Stimulated activated CD8-positive, alpha-beta memory T cell treated with anti-CD3 and anti-CD28 coated beads, Interleukin-12 subunit alpha, Interleukin-12 subunit beta, amount 100 ng/mL, for 4 hours (primary cell): ENCODE measurements at places on chromosomes 7 and 10.

DNA sequence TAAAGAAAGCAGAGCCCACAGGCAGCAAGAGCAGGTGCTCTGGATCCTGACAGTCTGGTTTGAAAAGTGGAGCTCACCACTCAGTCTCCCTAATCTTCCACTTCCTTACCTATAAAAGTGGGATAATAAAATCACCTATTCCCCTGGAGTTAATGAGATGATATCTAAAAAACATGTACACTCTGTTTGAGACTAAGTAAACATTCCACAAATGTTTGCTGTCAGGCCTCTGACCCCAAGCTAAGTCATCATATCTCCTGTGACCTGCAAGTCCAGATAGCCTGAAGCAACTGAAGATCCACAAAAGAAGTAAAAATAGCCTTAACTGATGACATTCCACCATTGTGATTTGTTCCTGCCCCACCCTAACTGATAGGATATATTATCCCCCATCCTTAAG is 1324.5 kb downstream of the XPNPEP1 start:
- DNase-seq, result no peak

DNA sequence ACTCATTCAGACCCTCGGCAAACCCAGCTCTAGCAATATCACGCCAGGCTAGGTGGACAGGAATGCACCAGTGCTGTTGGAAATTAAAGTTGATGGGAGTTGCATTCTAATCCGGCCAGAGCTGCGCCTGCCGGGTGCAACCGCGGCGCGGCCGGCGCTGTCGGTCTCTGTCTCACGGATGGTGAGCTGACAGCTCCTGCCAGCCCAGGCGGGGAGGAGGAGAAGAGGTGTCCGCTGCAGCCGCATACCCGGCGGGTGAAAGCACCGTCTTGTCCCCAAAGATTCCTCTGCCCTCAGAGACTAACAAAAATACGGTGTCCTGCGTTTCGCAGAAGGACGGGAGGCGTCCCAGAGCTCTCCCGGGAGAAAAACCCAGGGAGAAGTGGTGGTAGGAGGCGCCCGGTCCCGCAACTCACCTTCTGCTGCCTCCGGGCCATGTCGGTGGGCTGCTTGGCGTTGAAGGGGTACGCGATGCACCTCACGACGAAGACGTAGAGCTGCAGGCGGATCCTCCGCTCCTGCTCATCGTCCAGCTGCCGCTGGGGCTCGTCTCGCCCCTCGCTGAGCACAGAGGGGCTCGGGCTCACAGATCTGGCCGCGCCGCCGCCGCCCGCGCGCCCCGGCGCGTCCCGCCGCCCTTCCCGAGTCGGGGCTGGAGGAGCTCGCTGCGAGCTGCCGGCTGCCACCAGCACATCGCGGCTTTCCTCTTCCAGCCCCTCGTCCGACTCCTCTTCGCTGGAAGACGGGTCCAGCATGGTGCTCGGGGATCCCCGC is 490 bp downstream of the CADPS2 start:
- no peak for DNase-seq

GRCh38 chr10:98920807-98921206 is 314.8 kb downstream of the HPSE2 start:
- DNase-seq, result no peak

GRCh38 chr7:122965306-122965705 is 30.2 kb downstream of the TAS2R16 start:
- no peak for DNase-seq

DNA sequence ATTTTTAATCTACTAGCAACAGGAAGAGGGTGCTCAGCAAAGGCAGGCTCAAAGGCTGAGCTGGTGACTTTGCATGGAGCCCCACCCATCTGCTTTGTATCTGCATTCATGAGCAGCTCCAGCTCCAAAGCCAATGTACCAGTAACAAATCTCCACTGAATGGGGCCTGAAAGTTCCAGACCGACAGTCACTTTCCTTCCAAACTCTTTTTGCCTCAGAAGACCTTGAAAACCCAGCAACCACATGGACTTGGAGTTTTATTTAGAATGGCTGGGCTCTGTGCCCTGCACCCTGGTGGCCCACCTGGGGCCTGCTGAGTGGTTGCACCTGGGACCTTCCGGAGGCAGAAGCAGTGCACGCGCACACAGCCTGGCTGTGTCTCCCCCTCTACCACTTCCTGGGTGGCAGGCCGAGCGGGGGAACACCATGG is 195.0 kb upstream of the PLXNA4 start:
- DNase-seq, result no peak

GRCh38 chr7:140146574-140146973 is 30.2 kb downstream of the KDM7A start:
- DNase-seq, result no peak

DNA sequence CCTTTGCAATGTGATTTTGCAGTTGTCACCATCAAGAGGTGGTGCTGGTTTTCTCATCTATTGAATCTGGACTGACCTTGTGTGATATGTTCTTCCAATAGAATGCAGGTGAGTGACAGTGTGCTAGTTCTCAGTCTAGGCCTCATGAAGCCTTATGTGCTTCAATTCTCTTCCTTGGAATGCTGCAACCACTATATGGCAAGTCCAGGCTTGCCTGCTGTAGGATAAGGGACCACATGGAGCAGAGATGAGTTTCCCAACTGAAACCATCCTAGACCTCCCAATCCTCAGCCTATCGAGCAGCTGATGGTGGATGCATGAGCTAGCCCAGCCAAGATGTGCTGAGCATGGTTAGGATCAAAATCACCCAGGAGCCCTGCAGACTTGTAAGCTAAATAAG is 32.6 kb upstream of the ARHGAP21 start:
- DNase-seq, result no peak

DNA sequence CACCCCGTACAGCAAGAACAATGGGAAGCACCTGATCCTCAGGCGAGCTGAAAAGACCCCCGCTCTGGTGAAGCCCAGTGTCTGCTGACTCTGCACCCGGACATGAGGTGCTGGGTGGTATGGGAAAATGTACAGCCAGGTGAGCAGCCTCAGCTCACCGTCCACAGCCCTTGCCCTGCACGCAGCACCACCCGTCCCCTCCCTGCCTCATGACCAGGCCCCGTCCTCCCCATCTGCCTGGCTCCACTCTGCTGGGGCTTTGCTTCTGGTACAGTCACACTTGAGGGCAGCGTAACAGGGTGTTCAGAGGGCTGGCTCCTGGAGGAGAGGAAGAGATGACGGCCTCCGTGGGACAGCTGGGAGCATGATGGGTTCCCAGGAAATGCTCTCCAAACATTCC is 49.1 kb downstream of the NCAPG2 start:
- no peak for DNase-seq

DNA sequence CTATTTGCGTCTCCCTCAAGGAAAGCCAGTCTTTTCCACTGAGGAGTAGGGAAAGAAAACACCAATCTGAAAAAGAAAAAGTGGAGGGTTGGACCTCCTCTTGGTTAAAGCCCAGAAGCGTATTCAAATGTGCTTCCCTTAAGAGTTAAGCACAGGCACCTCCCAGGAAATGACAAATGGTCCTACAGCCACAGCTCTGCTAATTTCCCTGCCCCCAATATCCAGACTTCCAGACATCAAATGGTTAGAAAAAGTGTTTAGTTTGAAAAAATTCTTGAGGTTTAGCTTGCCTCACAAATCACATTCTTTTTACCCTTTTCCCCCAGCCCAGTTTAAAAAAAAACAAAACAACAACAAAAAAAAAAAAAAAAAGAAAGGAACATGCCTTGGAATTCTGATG is 19.0 kb upstream of the COL1A2 start:
- no peak for DNase-seq

DNA sequence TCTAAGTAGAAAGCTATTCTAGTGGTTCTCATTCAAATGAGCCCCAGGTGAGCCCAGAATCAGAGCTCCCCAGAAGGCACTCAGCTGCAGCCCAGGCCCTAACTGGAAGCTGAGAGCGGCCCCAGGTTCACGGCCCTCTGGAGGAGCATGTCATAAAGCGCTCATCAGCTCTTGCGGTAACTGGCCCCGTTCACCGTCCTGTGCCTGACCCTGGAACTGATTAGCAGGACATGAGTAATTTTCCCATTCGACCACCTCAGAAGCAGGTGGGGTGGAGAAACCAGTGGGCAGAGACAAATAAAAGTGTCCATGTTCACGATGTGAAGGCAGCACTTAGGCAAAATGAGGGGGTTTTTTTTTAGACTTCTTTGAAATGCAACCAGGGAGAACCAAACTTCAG is 136.1 kb upstream of the LYZL2 start:
- no peak for DNase-seq

- no peak for DNase-seq
Observed at GRCh38 chr7:9657257-9657656, 1223.8 kb downstream of the NXPH1 start.

DNA sequence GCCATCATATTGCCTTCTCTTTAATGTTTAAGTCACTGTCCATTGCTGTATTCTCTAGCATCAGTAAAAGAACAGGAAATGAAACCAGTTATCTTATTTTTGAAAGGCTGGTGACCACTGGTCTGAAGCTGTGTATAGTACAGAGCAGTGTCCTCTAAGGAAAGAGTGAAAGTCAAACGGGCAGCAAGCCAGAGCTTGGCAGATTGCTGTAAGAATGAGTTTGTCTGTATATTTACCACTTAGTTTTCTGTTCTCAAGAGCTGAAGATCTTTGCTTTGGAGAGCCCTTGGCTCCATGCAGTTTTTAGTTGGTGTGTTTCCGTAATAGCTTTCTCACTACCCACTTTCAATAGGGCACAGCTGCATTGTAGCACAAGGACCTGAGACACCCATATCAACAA is 31.9 kb downstream of the PCBD1 start:
- no peak for DNase-seq

DNA sequence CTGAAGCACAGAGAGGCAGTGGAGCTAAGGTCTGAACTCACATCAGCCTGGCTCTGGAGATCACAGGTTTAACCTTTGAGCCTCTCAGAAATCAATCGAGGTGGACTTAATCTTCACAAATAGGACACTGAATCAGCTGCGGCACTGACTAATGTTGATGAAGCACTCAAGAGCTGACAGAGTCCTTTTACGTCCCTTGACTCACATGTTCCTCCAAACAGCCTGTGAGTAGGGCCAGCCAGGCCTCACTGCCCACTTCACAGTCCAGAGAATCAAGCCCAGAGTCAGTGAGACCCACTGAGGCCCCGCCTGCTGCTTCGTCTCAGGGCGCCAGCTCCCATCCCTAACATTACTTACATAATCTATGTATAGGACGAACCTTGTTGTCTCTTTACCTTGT is 63.1 kb downstream of the TNS3 start:
- no peak for DNase-seq

DNA sequence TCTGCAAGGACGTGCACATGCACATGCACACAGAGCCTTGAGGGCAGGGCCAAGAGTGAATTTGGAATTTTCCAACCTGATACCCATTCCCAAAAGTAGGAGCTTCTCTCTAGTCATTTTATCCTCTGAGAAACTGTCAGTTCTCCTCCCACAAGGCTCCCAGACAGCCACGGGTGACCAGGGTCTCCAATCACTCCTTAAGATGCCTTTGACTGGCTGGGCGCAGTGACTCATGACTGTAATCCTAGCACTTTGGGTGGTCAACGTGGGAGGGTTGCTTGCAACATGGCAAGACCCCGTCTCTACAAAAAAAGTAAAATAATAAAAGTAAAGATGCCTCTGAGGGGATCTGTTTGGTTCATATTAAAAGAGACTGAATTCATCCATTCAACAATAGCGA is 13.2 kb downstream of the SCD start:
- no peak for DNase-seq

DNA sequence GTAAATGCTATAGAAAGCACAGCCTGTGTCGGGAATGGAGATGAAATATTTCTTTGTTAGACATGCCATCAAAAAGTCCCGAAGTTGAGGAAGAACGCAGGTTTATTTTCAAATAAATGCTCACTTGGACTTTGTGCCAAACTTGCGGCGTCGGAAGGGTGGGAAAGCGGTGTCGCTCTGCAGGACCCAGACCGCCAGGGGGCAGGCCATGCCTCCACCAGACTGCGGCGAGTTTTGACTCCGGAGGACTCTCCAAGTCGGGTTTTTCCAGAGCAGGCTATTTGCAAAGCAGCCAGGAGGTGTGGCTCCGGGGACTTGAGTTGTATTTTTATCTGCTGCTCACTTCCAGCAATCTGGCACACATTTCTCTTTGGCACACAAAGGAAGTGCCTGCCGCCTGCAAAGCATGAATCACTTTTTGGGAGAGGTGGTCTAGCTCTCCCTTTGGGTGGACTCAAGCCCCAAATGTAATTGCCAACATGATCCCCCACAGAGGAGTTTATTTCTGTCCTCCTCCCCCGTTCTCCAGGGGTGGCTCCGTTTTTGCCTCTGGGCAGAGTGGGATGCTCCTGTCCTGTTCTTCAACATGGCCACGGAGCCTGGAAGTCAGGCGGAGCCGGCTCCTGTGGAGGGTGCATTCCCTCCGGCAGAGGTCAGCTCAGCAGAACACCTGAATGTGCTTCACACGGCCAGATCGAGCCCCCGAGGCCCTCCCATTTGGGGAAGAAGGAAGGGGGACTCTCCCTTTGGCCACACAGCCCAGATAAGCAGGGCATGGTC is 82.3 kb upstream of the GPR26 start:
- no peak for DNase-seq

GRCh38 chr7:55185321-55185802 is 166.5 kb downstream of the EGFR start:
- no peak for DNase-seq

DNA sequence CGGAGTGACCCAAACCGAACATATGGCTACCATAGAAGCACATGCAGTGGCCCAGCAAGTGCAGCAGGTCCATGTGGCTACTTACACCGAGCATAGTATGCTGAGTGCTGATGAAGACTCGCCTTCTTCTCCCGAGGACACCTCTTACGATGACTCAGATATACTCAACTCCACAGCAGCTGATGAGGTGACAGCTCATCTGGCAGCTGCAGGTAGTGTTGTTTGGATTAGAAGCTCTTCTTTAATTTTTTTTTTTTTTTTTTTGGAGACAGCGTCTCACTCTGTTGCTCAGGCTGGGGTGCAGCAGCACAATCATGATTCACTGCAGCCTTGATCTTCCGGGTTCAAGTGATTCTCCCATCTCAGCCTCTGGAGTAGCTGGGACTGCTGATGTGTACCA is 45.8 kb downstream of the NRF1 start:
- DNase-seq, result no peak

GRCh38 chr7:158018971-158019645 is 568.5 kb downstream of the PTPRN2 start:
- DNase-seq, result no peak

- DNase-seq, result no peak
Observed at GRCh38 chr7:114269714-114270113, 144.9 kb upstream of the FOXP2 start.

- DNase-seq, result no peak
Observed at GRCh38 chr7:87173471-87173870, 21.2 kb downstream of the DMTF1 start.

- no peak for DNase-seq
Observed at GRCh38 chr7:135620980-135621850, 41.1 kb upstream of the STMP1 start.
